GM12892 (cell line): ENCODE measurements at places on chromosomes 6 and 20.

DNA sequence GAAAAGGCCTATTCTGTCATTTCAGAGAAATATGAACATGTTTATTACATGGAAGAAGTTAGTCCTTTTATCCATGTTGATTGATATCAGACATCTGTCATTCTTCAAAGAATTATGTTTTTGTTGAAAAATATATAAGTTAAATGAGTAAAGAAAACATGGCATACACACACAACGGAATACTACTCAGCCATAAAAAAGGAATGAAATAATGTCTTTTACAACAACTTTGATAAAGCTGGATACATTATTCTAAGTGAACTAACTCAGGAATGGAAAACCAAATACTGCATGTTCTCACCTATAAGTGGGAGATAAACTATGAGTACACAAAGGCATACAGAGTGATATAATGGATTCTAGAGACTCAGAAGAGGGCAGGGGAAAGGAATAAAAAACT is 9.3 kb downstream of the FKBP5 start:
- no peak for DNase-seq

GRCh38 chr20:1830240-1830639 is 65.0 kb upstream of the SIRPA start:
- no peak for DNase-seq

DNA sequence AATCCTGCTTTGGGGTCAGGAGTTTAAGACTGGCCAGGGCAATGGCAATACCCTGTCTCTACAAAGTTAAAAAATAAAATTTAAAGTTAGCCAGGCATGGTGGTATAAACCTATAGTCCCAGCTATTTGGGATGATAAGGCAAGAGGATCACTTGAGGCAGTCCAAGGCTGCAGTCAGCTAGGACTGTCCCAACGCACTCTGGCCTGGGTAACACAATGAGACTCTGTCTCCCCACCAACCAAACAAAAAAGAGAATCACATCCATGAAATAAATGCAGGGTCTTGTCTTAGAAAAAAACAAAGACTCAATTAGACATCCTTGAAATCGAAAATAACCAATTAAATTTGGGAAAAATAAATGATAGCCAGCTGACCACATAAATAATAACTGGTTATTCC is 88.9 kb downstream of the PHIP start:
- DNase-seq, result no peak

GRCh38 chr6:18596531-18596835 is 209.3 kb downstream of the RNF144B start:
- DNase-seq, result no peak

GRCh38 chr6:4777394-4777935 is 1.3 kb downstream of the CDYL start:
- no peak for DNase-seq

- DNase-seq, result peak; percentile 46
Observed at GRCh38 chr6:35370124-35370741, 27.9 kb downstream of the PPARD start.

- DNase-seq, result no peak
Observed at GRCh38 chr6:134880487-134881190, 69.3 kb downstream of the ALDH8A1 start.

GRCh38 chr6:56514395-56514794 is 128.3 kb downstream of the DST start:
- no peak for DNase-seq

- DNase-seq, result no peak
Observed at GRCh38 chr6:20538131-20538662, 3.9 kb downstream of the CDKAL1 start.

- DNase-seq, result no peak
Observed at GRCh38 chr6:12679341-12679740, 37.2 kb upstream of the PHACTR1 start.

- DNase-seq, result no peak
Observed at GRCh38 chr6:166075925-166076324, 91.7 kb downstream of the TBXT start.

DNA sequence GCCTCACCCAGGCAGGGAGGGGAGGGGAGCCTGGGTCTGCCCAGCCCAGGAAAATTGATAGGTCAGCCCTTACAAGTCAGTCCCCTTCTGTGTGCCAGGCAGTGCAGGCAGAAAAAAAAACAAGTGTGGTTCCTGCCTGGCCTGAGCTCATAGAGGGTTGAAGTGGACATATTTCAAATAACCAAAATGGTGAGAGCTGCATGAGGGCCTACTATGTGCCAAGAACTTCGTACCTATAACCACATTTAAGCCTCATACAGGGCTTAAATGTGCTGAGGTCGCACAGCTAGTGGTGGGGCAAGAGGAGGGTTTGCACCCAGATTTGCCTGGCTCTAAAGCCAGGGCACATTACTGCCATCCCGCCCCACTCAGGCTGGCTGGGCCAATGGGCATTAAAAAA is 6.9 kb upstream of the NOL4L start:
- DNase-seq, result no peak

DNA sequence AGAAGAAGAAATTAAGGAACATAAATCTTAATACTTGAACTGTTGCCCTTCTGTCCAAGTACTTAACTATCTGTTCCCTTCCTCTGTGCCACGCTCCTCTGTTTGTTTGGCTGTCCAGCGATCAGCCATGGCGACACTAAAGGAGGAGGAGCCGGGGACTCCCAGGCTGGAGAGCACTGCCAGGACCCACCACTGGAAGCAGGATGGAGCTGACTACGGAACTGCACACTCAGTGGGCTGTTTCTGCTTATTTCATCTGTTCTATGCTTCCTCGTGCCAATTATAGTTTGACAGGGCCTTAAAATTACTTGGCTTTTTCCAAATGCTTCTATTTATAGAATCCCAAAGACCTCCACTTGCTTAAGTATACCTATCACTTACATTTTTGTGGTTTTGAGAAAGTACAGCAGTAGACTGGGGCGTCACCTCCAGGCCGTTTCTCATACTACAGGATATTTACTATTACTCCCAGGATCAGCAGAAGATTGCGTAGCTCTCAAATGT is 17.1 kb downstream of the IRF4 start:
- DNase-seq, result no peak

- no peak for DNase-seq
Observed at GRCh38 chr6:113202852-113203714, 654.1 kb upstream of the MARCKS start.

DNA sequence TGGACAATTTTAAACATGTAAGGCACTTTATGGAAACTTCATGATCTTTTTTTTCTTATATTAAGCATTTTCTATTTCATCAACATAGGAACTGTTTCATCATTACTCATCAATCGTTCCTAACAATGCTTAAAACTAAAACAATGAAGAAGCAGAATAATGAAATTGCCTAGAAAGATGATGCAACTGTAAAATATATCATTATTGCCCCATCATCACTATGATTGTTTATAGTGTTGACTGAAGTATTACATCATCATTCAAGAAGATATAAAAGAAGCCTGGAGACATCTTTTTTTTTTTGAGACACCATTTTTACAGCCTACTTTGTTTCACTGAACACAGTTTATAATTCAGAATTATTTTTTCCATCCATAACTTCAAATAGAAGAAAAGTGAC is 147.2 kb downstream of the TRDN start:
- no peak for DNase-seq

DNA sequence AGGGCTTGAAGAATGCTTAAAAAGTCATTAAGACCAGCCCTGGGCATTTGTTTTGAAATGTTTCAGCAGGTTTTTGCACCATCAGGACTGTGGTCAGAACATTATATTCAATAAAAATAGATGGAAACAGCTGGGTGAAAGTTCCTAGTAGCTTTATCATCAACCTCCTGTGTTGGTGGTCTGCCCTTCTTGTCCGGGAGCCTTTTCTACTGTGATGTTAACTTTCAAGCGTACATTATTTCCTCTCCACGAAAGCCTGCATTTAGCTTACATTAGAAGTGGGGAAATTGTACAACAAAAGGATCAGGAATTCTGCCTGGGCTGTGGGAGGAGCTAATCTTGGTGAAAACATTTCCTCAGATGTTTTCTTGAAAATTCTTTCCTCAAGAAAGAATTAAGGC is 71.1 kb downstream of the LAMA4 start:
- DNase-seq, result no peak

DNA sequence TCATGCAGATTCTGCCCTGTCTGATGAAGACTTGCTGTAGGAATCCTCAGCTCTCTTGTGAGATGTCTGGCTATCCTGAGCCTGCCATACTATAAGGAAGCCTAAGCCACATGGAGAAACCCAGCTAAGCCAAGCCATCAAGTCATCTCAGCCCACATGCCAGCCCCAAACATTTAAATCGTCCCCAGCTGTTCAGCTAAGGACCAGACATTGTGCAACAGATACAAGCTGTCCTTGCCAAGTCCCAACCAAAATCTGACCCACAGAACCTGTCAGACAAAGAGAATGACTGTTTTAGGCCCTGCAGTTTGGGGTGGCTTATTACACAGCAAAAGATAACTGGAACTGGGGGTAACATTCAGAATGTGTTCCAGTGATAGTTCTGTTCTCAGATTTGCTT is 36.8 kb upstream of the FOXC1 start:
- no peak for DNase-seq

- no peak for DNase-seq
Observed at GRCh38 chr6:2737885-2738284, 12.8 kb downstream of the MYLK4 start.

DNA sequence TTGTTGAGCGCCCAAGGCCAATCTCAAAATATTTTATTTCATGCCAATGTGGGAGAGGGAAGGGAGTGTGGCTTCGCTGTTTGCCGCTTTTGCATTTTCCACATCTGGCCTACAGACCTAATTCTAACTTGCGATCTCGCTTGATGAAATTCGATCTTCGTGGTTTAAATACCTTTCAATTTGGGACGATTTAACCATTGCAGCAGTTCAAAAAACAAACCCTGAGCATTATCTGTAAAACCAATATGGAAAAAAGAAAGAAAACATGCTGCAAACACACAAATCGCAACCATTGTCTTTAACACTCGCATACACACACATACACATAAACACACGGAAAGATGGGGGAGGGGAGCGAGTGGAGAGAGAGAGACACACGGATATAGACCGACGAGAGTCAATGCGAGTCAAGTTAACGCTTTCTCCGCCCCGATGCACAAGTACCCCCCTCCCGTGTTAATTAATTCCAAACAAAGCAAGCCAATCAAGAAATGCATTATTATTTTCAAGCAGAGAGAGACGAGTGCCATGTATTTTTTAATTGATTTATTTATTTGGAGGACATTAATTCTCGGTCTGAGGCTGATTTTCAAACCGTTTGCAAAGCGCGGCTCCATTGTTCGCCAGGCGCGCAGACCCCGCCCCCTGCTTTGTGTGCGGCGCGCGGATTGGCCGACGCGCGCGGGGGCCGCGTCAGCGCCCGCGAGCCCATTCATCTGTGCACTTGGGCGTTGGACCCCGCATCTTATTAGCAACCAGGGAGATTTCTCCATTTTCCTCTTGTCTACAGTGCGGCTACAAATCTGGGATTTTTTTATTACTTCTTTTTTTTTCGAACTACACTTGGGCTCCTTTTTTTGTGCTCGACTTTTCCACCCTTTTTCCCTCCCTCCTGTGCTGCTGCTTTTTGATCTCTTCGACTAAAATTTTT is at the start of gene MARCKS:
TSS of gene MARCKS (plus strand) at position 721 of the 931 bp plus-strand sequence. CDS start 401 bp downstream, outside the sequence.
- DNase-seq, result peak; percentile 52

GRCh38 chr6:149129371-149130077 is 188.0 kb upstream of the TAB2 start:
- DNase-seq, result no peak

GRCh38 chr20:10648651-10649050 is 25.1 kb downstream of the JAG1 start:
- DNase-seq, result no peak

DNA sequence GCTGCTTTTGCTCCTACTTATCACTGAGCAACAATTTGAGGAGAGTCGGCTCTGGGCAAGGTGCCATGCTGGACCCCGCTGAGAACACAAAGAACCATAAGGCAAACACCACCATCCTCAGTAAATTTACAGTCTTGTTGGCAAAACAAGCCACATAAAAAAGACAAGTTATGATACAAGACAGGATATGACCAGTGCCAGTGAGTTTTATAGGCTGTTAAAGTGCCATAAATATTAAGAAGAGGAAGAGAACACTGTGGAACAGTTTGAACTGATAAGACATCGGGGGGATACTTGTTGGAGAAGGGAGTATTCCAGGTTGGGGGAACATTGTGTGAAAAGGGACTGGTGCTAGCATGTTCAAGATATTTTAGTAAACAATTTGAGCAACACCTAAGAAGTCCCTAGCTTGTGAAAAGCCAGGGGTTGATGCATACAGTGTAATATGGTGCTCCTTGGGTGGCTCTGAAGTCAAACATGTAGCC is 25.3 kb upstream of the RIPOR2 start:
- no peak for DNase-seq

DNA sequence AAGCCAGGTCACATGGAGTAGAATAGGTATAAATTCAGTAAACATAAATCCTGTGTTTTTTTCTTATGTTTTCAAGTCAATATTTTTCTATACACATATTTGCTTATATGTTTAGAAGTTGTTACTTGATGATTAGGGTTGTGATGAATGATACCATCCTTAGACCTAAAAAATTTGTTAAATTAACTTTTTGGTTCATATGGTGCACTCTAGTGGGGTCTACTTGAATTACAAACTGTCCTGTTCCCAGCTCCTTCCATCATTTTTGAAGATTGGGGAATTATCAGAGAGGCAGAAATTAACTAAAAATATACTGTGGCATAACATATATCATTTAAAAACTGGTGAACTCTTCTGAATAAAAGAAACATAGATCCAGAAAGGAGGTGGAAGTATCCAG is 48.3 kb upstream of the RIPPLY2 start:
- DNase-seq, result no peak

DNA sequence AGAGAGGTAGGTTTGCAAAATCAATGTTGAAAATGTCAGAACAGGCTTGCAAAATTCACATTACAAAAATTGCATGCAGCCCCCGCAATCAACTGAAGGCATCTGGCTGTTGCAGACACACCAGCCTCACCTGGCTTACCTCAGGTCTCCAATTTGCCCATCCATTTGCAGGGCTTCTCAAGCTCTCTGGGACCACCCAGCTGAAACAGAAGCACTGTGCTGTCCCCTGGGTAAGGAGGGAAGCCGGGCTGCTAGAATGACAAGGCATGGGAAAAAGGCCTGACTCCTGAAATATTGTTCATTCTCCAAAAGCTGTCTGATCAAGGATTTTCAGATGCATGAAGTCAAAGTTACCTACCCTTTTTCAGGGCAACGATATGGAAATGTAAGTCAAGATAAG is 52.6 kb upstream of the CD93 start:
- no peak for DNase-seq

- DNase-seq, result no peak
Observed at GRCh38 chr6:163745536-163746400, 331.2 kb downstream of the QKI start.

DNA sequence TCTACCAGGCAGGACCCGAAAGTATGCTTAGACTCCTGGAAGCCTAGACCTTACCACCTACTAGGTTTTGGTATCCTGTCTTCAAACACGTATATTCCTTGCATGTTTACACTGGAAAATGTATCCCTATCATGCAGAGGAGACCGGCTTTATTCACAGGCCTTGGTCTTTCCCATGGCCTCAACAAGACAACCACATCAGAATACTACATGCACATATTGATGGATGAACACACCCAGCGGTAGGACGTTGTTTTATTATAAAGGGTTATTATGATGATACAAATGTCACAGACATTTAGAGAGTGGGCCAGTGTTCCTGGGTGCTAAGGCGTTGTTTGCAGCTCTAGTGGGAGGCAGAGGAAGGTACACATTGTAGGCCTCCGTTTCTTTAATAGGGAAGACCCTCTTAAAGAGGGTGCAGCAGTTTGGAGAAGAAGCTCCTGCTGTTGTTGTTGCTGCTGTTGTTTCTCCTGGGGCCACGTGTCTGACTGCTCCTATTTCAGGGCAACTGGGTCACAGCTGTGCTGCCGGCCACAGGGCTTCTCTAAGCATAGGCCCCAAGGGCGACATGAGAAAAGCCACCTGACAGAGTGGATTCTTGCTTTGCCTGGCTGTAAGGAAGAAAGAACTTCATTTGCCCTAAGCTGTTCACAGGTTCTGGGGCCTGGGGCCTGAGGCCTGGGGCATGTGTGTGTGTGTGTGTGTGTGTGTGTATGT is 98.3 kb upstream of the SASH1 start:
- no peak for DNase-seq
